Fibroblast of pulmonary artery (primary cell): ENCODE measurements at places on chromosomes 7 and 10.

DNA sequence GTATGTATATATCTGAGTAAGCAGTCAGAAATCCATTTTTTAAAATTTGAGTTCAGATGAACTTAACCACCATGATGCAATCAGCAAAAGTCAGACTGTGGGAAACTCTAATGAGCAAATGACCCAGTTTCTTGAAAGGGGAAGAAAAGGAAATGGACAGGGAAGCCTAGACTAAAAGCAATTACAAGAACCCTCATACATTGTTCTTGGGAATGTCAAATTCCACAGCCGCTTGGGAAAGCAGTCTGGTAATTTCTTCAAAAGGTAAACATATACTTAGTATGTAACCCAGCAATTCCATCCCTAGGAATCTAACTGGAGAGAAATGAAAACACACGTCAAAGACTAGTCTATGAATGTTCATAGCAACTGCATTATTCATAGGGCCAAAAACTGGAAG lies 16.4 kb upstream of the FOXK1 start:
- peak; percentile 95 for DNase-seq

DNA sequence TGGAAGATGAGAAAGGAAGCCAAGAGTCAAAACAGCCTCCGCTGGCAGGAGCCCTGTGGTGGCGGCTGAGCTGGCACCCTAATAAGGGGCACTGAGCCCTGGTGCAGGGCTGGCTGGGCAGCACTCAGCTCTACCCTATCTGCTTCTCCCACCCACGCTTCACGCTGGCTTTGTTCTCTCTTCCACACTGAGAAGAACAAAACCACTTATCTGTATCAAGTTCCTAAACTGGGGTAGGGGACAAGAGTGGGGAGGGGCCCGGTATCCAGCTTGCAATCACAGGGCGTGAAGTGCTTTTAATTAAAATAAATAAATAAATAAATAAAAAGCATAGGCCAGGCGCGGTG lies 52.1 kb downstream of the FAM53B start:
- DNase-seq = no peak

DNA sequence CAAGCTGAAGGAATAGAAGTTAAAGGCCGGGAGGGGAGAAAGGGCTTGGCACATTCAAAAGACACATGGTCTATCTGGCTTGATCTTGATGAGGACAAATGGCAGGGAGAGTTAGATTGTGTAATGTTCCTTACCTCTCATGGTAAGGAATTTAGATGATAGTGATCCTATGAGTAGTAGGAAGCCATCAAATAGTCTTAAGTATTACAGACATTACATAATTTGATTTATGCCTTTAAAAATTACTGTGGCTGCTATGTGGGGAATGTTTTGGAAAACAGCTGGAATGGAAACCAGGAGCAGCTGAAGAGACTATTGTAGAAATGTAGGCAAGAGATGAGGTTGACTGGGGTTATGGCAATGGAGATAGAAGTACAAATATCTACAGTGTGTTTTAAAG lies 351.3 kb upstream of the BMPER start:
- DNase-seq = peak; percentile 5

DNA sequence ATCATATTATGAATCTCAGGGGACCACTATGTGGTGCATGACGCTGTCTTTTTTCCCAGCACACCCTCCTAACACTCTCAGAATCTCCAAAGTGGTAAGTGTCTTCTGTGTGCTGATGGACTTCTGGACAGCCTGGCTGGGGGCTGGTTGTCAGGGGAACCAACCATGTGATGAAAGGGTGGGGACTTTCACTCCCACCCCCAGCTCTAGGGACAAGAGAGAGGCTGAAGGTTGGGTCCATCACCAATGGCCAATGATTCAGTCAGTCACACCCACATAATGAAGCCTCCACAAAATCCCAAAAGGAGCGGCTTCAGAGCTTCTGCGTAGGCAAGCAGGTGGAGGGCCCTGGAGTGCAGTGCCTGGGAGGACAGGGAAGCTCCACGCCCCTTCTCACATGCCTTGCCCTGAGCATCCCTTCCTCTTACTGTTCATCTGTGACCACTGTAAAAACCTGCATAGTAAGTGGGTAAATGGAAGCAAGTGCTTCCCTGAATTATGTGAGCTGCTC lies 44.6 kb downstream of the RASGEF1A start:
- no peak for DNase-seq

GRCh38 chr10:43674553-43675210 lies 26.0 kb upstream of the ZNF32 start:
- DNase-seq = no peak

GRCh38 chr7:76512941-76513816 lies 2.8 kb downstream of the UPK3B start:
- DNase-seq = peak; percentile 11

- DNase-seq = peak; percentile 99
Measured at GRCh38 chr10:17023386-17024298, 106.0 kb downstream of the CUBN start.

DNA sequence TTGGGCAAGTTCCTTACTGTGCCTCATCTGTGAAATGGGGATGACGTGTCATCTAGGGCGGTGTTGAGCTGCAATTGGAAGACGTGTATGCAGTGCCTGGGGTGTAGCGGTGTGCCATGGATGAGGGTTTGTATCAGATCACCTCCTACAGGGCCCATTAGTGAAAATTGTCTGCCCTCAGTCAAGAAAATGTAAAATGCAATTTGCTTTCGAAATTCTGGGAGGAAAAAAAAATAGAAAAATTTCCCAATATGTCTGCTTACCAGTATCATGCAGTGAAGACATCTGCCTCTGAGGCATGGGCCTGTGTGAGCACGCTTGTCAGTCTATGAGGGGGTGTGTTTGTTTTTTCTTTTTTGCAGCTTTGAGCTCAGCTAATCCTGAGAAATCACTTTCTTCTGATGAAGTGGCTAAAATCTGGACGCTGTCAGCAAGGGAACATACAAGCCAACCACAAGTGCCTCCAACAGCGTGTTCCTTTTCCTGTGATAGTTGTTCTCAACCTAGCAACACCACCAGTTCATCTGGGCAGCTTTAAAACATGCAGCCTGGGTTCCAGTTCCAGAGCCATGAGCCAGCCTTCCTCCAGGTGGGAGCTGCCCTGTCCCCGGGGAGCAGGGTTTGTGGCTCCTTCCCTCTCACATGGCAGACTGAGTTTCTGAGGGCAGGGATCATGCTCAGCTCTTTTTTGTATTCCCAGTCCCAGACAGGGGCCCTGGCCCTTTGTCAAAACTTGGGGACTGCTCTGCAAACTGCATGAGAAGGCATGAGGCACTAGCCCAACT lies 10.3 kb downstream of the FAM241B start:
- DNase-seq = no peak

DNA sequence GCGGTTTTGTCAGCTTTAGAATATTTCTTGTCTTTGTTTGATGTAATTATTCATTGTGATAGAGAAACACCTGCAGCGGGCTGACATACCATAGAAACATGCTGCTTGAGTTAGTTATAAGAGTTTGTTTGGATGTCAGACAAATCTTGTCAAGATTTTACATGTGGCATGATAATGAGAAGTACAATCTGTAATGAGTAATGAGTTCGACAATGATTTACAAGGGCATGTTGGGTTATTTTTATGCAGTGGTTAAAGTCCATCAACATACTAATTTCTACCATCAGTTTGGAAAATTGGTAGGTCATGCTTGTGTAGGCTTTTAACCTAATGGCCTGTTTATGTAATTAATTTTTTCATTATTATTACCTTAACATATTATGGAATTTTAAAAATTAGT lies 31.3 kb downstream of the FZD1 start:
- DNase-seq = no peak

GRCh38 chr7:50119815-50120637 lies 27.0 kb upstream of the ZPBP start:
- no peak for DNase-seq
